ENCODE measurements at places on chromosomes 13 and 19.
A peak's percentile ranks its signal among the peaks of the same experiment; 100 is the strongest.

DNA sequence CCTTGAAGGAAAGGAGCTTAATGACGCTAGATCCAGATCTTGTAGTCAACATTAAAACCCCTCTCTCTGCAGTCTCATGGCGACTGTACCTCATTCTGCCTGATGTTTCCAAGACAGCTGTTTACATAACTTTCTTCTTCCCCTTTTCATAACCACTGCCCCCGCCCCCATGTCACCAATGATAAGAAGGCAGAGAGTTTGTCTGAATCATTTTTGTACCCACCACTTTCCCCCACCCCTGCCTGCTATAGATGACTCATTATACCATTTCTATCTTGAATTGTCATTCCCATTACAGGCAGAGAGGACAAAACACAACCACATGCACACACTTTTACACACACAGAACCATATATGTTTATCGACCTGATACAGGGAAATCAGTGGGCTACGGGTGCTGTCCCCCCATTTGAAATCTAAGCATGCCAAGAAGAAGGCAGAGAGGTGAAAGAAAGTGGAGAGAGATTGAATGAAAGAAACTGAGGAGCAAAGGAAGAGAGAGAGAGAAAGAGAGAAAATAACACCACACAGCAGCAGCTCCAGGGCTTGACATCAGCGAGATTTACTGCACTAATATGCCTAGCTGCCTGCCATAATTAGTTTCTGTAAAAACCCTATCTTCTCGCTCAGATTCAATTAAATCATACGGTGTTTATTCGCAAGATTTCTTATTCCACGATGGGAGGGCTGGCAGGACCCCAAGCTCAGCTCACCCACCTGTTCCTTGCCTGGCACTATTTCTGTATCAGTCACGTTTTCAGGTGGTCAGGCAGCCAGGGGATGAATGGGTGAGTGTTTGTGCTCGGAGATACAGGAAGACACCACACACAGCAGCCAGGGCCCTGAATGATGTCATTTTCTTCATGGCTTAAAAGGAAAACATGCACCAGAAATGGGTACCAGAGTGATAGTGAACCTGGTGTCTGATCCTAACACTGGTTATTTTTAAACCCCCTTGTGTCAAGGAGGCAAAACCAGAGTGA is 114.3 kb upstream of the SERP2 start:
- peak; percentile 80 for DNase-seq

DNA sequence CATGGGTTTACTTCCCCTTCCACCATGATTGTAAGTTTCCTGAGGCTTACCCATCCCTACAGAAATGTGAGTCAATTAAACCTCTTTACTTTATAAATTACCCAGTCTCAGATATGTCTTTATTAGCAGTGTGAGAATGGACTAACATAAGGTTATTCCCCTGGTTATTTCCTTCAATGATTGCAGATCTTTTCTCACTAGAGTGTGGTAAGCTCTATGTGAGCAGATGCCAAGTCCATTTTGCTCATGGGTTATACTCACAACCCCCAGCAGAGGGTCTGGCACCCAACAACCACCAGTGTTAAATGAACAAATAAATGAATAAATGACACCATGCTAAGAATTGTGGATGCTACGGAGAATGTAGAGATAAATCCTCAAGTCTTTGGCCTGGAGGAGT is 472.8 kb downstream of the LIG4 start:
- no peak for DNase-seq

DNA sequence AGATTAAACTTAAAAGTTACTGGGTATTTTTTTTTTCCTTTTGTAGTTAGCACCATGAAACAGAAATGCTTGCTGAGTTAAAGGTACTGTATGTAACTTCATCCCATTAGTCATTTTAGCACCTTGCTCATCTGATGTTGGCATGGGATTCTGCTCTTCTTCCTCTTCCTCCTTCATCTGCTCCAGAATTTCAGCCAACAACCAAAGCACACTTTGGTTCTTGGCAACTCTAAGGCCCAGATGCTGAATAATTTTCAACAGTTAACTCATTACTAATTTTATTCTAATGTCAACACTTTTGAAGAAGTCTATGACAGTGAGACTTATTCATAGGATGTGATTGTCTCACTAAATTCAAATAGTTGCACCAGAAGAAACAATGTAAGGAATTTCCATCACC is 359.2 kb downstream of the KCTD12 start:
- no peak for DNase-seq

- no peak for DNase-seq
These were observed 184.4 kb downstream of the NALCN start for GRCh38 chr13:101231751-101232428.

- no peak for DNase-seq
These were observed 6.9 kb downstream of the F10 start for GRCh38 chr13:113129480-113129879.

GRCh38 chr19:17243211-17243829 is 2.4 kb downstream of the NR2F6 start:
- DNase-seq: no peak

- DNase-seq: no peak
These were observed 7.2 kb downstream of the CARS2 start for GRCh38 chr13:110698689-110699088.

DNA sequence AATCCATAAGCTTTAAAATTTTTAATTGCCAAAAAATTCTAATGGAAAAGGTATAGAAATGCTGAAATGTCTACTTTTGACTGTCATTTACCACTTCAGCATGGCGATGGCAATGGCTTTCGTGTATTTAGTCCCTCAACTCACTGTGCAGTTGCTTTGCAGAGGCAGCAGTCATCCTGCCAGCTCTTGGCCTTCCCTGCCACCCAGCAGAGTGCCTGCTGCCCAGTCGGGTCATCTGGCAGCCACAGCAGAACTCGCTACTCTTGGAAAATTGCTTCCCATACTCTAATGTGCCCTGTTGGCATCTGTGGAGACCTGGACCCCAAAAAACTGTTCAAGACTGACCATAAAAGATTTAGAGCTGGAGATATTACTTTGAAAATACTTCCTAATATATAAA is 383.2 kb downstream of the UQCRFS1 start:
- no peak for DNase-seq

- no peak for DNase-seq
These were observed 4.9 kb downstream of the CSNK1G2 start for GRCh38 chr19:1945899-1946298.

DNA sequence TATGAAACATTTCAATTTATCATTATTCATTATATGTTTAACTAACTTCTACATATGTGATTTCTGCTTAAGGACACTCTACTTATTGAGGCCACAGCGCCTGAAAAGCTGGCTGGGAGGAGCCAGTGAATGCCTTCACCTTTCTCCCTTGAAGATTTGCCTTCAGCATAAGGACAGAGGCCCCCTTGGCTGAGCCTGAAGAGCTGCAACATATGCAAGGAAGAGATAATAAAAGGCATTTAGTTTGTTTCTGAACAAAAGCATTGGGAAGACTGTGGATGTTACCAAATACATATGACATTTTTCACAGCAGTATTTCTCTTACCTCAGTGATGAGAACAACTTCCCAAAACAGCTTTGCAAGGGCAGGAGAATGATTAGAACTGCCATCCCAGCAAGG is 92.1 kb downstream of the ABCC4 start:
- no peak for DNase-seq

DNA sequence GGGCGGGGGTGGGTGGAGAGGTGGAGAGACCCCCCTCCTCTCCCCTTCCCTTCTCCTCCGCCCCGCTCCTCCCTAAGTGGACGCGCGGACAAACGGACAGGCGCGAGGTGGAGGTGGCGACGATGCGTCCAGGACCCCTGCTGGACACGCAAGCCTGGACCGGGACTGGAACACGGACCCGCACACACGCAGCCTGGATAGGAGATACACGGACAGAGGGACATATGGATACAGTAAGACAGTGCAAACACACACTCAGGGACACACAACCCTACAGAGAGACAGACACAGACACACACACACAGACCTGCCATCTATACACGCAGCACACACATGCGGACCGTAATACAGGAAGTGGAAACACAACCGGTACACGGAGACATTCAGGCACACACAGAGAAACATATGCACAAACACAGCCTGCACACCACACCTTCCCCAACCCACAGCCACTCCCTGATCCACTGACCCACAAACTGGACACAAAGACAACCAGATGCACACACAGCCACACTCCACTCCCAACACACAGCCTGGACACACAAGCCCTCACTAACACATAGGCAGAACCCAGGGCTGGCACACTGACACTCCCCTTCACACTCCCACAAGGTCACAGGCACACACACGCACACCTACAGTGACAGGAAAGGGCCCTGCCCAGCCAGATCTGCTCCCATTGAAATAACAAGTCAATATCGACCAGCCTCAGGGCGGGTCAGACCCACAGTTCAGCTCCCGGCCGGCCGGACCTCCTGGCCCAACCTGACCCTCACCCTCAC is 696 bp upstream of the ERFL start:
- peak; percentile 53 for DNase-seq

DNA sequence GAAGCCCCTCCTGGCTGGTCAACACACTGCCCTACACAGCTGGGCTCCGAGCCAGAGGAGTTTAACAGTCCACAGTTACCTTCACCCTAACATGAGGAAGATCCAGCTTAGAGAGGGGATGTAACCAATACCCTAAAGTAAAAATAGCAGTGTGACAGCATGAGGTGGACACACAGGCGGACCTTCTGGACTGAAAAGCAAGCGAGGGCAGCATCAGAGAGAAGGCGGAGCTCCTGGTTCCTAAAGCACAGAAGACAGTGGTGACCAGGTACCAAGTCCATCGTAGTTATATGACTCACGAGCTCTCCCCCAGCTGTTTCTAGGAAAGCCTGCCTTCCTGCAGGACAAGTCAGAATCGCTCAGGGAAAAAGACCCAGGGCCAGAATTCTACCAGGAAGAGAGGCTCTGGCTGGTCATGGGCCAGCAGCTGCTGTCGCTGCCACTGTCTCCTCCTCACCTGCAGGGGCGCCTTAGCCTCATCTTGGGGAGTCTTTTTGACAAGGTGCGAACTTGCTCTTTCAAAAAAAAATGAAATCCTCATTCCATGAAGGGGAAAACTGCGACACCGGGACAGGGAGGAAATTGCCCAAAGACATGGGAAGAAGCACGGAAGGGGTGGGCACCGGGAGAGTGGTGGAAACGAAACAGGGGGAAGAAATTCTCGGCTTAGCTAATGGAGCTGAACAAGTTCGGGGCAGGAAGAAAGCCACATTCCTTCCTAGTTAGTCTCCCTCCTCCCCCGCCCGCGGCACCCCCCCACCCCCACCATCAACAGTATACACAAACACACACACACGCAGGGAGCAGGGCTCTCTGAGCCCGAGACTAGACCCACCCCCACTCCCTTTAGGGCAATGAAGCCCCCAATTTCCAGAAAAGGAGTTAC is 1.7 kb downstream of the ELL start:
- DNase-seq: peak; percentile 68

DNA sequence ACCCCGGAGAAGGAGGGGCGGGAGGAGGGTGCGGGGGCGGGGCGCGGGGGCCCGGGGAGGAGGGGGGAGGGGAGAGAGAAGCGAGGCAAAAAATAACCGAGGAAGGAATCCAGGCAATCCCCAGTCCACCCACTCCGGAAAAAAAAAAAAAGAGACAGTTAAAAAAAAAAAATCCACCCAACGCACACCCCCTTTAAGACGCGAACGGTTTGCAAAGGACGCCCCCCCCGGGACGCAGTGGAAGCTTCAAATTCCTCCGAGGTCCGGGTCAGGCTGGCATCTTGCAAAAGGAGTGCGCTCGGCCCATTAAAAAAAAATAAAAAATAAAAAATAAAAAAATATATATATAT is at the start of gene CACNA1A:
CACNA1A (minus strand) TSS at position 9 of the 350 bp plus-strand sequence. CDS start 255 bp downstream, outside the sequence.
- no peak for DNase-seq

GRCh38 chr13:99085139-99085807 is 107.4 kb upstream of the DOCK9 start:
- no peak for DNase-seq

DNA sequence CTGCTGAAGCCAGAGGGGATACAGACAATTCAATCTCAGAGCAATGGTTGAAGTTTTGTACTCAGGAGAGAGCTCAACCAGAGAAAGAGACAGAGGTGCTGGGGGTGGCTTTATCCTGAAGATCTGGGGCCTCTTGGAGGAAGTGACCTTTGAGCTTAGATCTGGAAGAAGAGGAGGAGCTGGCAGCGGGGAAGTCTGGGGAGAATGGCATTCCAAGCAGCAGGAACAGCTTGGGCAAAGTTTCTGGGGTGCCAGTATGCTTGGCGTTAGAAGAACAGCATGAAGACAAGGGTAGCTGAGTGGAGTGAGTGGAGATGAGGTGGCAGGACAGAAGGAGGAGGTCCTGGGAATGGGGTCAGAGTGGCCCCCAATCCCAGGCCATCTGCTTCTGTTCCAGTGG is 11.3 kb downstream of the MAST3 start:
- no peak for DNase-seq

- DNase-seq: no peak
These were observed 31.1 kb downstream of the OPA3 start for GRCh38 chr19:45553464-45553863.

DNA sequence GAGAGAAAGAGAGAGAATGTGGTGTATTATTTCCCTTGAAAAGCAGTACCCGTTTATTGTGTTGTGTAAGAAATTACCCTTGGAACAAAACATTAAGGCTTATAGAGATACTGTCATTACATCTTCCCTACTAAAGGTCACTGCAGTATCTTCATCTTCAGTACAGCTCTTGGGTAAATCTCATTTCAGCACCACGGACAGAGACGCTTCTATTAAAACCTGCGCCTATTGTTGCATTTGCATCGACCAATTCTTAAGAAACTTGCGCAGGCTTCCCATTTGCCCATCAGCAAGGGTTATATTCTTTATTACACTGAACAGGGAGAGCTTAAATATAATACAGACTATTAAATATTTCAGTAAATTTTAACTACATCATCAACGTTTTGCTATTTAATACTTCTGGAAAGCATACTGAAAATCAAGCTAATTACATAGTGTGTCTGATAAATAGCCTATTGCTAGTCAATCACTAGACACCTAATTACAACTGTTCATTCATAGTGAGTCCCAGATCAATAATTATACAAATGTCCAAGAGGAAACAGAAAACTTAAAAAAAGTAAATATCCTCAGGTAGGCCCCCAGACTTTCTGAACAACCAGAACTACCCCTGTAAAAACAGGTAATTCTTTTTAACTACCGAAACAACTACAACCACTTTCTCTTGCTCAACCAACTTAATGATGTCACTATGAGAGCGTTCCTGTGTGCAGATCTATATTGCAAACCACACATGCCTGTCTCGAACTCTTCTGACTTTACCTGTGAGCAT is 350.6 kb downstream of the LIG4 start:
- DNase-seq: no peak

DNA sequence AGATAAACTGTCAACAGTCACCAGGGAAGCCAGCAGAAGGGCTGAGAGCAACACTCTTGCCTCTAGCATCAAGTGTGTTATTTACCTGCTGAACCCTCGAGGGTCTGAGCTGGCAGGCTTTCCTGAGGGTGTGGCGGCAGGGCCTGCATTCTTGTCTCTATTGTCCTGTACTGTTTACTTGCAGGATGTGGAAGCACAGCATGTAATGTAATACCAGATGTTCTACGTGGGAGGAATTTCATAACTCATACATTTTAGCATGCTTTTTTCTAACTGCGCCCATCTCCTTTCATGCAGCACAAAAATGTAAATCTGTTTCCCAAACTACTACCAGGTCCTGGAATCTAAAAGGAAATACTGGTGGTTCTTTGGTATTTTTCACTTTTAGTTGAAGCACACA is 153.1 kb downstream of the RGCC start:
- no peak for DNase-seq

Measured in CD4-positive, alpha-beta T cell treated with Interferon gamma for 1 hour (primary cell).